Activated naive CD4-positive, alpha-beta T cell (primary cell): ENCODE measurements at places on chromosomes 2 and 18.

DNA sequence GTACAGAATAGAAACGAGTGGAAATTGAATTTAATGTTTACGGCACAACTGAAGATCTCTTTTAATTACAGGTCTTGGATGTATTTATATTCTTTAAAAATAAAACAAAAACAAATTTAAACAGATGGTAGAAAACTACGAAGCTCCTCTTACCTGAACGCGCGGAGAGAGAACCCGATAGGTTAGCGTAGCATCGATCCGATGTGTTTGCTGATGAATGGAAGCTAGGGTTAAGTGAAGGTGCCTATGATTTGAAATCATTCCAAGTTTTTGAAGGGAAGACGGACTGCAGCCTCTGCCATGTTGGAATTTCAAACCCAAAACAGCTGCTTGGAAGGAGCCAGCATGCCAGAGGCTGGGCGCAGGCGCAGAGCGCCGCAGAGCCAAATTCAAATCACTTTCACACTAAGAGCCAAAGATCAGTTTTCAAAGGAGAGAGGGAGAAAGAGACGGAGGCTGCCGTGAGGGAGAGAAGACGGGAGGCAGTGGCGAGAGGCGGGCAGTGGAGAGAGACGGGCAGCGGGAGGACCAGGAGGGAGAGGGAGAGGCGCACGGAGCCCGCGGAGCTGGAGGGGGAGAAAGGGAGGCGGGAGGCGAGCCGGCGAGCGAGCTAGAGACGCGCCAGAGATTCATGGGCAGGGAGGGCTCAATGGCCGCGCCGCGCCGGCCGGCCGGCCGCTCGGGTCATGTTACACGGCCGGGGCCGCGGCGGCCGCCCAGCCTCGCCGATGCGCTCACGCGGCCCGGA lies at the start of gene FIGN:
FIGN (minus strand) TSS at position 324 of the 748 bp plus-strand sequence. CDS start 1,081 bp downstream, outside the sequence.
- no peak for DNase-seq

DNA sequence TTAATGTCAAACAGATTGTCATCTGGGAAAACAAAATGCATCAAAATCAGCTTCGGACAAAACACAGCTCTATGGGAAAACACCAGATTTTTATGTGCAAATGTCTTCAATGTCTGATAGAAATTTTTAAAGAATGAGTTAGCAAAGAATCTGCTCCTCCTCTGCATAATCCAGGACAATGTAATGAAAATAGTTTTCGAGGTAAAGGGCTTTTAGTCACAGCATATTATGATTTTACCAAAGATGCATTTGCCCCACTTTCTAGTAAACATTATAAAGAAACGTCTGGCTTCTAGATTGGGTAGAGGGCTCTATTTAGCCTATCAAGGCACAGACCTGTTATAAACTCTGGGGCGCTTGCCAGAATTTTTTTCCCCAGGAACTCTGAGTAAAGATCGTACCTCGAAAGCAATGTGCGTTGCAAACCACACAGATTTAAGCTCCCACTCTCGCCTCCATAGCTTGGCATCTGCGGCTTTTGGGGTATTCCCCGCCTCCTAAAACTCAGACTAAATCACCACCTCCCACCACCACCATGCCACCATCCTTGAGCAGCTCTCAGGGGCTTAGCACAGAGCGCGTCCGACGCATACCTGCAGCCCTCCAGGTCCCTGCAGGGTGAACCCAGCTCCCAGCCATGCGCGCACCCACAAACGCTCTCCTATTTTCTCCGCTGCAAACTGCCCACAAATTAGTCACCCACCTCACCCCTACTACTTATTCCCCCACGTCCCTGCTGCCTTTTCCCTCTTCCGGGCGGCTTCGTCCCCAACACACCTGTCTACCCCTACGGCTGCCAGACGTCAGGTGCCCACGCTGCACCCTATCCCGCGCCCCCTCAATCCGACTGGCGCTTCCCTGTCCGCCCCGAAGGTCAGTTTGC lies 829 bp downstream of the ACVR1C start:
- DNase-seq: peak; percentile 22

GRCh38 chr2:237479747-237480146 lies 7.3 kb upstream of the MLPH start:
- DNase-seq: no peak

- no peak for DNase-seq
Observed at GRCh38 chr2:118954297-118955060, 12.5 kb downstream of the MARCO start.

- DNase-seq: no peak
Observed at GRCh38 chr2:15653806-15654726, 62.4 kb downstream of the DDX1 start.

GRCh38 chr18:73945130-73945792 lies 202.4 kb downstream of the FBXO15 start:
- no peak for DNase-seq

DNA sequence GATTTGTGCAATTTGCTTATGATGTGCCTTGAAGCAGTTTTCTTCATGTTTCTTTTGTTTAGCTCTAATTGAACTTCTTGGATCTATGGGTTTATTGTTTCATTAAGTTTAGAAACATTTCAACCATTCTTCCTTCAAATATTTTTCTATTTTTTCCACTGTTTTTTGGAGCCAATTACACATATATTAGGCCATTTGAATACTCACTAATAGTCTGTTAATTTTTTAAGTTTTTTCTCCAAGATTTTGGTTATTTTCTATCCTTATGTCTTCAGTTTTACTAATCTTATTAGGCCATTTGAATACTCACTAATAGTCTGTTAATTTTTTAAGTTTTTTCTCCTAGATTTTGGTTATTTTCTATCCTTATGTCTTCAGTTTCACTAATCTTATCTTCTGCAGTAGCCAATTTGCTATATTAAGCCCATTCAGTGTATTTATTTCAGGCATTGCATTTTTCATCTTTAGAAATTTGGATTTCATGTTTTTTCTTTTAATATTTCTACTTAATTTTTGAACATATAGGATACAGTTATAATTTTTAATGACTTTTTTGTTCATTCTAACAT lies 9.5 kb upstream of the TMEM87B start:
- no peak for DNase-seq

GRCh38 chr2:216858312-216858711 lies 1.6 kb downstream of the TNP1 start:
- DNase-seq: no peak

DNA sequence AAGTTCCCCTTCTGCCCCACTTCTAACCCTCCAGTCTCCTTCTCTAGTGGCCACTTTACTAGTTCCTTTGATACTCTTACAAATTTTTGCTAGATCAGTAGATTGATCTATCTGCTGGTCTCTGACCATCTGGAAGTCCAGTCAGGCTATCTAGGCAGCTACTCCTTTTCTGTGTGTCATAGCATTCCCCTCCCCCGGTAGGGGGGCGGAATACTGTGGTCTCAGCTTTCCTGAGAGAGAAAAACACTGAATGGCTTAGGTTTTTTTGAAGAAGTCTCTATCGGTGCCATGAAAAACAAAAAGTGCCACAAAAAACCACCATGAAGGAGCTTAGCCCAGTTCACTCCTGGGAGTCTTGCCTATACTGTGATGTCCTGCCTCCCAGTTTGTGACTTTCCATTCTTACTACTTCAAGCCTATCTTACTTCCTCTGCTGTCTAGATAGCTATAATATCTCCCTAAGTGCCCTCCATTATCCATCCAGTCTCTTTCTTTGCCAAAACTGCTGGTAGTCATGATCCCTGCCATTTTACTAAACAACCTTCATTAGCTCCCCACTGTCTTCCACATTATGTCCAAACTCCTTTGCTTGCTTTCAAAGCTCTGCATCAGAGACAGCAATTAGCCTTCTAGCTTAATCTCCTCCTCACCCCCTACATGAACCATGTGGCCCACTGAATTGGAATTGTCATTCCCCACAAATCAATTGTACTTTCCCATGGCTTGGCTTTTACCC lies 29.9 kb downstream of the TPGS2 start:
- no peak for DNase-seq
